ENCODE measurements at places on chromosomes 12 and 14.

DNA sequence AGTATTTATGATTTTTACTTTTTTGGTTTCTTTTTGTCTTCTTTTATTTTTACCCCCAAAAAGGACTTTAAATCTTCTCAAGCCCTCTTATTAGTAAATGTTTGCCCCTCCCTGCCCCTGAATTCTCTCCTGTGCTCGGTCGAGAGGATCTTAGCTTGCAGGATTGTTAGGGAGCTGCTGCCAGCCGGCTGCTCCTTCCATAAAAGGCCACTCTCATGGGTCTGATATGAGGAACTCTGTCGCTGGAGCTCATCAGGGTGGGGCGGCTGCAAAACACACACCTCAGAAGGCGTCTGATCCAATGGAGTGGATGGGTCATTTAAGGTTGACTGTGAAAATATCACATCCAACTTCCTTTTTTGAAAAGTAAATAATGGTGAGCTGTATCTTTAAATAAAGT lies 8.5 kb downstream of the LTBR start:
- no peak for DNase-seq

DNA sequence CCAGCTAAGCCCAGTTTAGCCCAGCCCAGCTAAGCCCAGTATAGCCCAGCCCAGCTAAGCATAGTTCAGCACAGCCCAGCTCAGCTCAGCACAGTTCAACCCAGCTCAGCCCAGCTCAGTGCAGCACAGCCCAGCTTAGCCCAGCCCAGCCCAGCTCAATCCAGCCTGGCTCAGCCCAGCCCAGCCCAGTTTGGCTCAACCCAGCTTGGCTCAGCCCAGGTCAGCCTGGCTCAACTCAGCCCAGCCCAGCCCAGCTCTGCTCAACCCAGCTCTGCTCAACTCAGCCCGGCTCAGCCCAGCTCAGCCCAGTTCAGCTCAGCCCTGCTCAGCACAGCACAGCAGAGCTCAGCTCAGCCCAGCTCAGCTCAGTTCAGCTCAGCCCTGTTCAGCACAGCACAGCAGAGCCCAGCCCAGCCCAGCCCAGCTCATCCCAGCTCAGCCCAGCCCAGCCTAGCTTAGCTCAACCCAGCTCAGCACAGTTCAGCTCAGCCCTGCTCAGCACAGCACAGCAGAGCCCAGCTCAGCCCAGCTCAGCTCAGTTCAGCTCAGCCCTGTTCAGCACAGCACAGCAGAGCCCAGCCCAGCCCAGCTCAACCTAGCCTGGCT lies 330.9 kb downstream of the TMEM121 start:
- DNase-seq = peak; percentile 32

GRCh38 chr12:105482951-105483350 lies 152.5 kb downstream of the C12orf75 start:
- no peak for DNase-seq

DNA sequence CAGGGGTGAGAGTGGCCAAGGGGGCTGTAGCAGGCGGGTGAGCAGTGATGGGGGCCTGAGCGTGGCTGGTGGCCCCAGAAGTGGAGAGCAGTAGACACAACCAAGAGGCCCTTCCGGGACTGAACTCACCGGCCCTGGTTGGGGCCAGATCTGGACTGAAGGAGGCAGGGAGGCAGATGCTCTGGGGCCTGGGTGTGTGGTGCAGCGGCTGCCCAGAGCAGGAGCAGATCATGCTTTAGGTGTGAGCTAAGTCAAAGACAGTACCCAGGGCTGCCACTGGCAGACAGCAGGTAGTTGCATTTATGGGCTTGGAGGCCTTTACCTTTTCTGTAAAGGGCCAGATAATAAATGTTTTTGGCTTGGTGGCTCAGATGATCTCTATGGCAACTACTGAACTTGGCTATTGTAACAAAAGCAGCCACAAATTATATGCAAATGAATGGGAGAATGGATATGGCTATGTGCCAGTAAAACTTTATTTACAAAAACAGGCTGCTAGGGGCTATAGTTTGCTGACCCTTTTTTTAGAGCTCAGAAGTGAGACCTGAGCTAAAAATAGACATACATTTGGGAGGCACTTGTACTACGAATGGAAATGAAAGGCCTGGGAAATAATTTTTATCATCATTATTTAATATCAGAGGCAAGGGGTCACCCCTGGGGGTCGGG lies 25.6 kb downstream of the SETD1B start:
- DNase-seq = no peak

- DNase-seq = no peak
These were observed 6.4 kb downstream of the NFYB start for GRCh38 chr12:104131609-104132008.

DNA sequence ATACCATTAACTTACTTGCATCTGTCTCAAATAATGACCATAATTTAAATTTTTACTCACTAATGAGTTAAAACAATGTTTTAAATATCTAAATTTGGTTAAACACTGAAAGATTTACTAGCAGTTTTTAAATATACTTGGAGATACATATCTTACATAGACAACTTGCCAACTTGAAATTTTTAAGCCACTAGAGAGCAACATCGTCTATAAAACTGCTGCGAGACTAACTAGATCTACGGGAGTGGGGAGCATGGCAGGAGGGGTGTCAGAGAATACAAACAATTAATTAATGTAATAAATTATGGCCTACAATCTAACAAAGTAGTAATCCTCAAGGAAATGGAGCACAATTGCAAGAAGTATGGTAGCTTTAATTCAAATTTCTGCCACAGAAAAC lies 120.4 kb downstream of the LRRIQ1 start:
- no peak for DNase-seq

DNA sequence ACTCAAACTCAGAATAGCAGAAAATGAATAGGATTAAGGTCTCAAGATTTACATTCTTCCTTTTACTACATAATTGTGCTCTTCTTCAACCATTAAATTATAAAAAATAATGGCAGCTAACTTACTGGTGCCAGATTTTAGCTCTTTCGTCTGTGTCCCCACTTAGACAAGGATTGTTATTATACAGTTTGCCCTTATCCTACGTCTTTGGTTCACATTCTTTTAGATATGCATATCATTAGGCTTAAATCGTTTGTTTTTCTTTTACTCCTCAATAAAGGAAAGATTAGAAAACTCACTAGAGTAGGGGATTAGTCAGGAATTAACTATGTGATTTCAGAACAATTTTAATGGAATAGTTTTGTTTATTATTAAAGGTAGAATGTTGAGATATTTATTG lies 129.6 kb upstream of the GARIN2 start:
- no peak for DNase-seq

GRCh38 chr14:72049462-72049861 lies 117.2 kb downstream of the RGS6 start:
- DNase-seq = no peak

DNA sequence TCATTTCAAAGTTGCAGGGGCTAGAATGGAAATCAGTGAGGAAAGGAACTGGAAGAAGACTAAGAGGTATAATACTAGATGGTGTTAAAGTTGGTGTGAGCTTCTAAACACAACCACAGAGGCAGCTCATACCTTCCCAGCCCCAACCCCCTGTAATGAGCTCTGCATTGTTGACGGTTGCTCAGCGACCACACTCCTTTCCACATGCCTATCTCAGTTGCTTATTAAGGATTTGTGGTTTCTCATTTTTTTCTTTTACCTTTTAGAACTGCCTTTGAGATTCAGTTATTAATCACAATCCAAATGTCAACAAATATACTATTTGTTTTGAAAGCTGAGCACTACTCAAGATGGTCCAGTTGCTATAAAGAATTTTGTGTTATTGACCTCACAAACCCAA lies 62.1 kb upstream of the KIF21A start:
- DNase-seq = no peak

- no peak for DNase-seq
These were observed 1183.7 kb upstream of the TMEM132C start for GRCh38 chr12:127083008-127083949.

DNA sequence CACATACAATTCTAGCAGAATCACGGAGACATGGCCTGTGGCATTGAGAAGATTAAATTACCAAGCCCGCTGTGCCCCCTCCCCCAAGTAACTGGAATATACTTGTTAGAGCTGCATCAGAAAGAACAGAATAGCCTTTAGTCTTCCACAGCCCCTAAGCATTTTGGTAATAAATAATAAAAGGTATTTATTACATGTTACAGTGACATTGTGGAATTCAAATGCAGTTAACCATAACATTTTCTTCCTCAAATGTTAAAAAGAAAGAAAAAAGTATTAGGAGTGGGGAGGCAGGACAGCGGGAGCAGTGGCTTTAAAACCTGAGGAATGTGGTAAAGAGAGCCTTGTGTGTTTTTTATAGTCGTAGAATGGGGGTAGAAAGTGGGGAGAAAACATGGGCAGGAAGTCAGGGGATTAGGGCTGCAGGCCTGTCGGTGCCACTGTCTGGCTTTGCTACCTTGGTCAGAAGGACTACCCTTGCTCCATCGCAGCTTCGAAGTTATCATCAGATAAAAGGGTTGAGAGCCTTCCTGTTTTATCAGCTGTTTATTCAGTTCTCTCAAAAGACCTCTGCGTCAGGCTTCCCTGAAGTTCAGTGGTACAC lies 255.9 kb downstream of the MSRB3 start:
- no peak for DNase-seq

DNA sequence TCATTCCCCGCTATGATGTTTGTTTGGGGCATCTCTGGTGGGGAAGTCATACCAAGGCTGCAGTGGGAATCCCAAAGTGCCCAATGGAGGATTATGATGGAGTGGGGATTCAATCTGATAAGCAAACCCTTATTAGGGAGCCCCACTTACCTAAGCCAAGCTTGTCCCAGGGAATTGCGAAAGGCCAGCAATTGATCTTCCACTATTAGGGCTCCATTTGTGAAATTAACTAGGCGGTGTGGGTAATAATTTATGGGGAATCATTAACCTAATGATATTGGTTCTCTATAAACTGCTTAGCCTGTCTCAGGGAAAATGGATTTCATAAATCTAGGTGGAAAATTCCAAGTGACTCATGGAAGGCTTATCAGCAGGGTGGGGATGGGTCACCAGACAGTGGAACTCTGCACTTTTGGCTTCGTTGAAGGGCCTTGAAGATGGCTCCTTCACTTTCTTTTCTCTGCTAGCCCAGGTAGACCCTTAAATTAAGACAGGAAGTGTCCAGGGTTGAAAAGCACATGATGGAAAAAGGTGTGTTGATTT lies 113.0 kb upstream of the WSCD2 start:
- no peak for DNase-seq

DNA sequence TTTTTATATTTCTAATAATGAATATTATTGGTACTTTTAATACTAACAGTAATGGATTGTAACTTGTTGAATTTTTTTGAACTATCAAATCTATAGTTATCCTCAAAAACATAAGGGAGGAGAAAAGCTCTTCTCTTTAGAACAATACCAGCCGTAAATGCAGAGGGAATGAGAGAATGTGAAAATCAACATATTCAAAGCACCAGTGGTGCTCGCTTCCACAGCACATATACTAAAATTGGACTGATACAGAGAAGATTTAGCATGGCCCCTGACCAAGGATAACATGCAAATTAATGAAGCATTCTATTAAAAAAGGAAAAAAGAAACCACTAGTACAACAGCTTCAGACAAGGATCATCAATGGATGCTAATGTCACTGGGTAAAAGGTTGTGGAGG lies 15.8 kb downstream of the R3HDM2 start:
- DNase-seq = no peak

GRCh38 chr12:116881877-116882507 lies 751 bp upstream of the HRK start:
- DNase-seq = no peak

DNA sequence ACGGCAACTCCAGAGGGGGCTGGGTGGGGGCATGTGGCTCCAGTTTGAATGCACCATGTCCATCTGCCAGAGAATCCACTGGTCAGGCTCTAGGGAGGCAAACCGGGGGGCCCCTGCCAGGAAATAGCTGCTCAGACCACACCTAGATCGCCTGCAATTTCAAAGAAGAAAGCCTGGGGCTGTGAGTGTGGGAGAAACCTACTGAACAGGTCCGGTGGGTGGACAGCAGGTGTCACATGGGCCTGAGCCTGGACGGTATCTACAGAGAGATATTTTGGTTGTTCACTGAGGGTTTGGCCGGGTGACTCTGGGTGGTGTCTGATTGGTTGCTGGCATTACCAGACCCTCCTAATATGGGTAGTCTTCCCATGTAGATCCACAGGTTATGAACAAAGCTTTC lies 32.0 kb downstream of the DAO start:
- DNase-seq = no peak

DNA sequence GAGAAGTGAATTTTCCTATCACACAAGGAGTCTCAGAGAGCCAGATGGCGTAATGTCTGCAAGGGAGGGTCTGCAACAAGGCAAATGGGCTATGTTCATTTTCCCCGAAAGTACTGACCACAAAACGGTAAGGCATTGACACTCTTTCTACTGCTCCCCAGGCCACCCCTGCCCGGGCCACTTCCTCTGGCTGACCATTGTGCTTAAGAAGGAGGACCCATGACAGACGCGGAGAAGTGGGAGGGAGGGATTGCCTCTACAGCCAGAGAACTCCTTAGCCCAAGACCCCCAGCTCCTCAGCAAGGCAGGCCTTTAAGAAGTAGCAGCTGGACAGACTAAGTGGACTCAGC lies 1.2 kb downstream of the NCKAP5L start:
- DNase-seq = no peak

- no peak for DNase-seq
These were observed 108.3 kb downstream of the CRADD start for GRCh38 chr12:93785249-93786010.

GRCh38 chr12:68483592-68484383 lies 126.9 kb upstream of the RAP1B start:
- DNase-seq = no peak

DNA sequence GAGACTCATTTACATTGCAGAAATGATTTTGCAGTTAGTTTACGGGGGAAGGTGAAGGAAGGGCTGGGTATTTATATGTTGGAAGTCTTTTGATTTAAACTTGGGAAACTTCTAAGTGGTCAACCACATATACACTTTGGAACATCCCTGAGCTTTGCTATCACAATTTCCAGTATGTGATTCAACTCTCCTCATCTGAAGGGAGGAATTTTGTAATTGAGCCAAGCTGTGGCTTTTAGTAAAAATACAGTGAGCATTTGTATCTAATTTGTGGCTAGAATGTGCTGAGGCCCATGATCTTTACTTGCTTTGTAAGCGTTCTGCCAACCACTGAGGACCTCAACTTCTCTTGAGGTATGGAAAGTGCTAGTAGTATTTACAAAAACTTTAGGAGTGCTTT lies 235.0 kb upstream of the PDZRN4 start:
- DNase-seq = no peak

GRCh38 chr12:25972783-25973182 lies 14.3 kb downstream of the RASSF8 start:
- no peak for DNase-seq

DNA sequence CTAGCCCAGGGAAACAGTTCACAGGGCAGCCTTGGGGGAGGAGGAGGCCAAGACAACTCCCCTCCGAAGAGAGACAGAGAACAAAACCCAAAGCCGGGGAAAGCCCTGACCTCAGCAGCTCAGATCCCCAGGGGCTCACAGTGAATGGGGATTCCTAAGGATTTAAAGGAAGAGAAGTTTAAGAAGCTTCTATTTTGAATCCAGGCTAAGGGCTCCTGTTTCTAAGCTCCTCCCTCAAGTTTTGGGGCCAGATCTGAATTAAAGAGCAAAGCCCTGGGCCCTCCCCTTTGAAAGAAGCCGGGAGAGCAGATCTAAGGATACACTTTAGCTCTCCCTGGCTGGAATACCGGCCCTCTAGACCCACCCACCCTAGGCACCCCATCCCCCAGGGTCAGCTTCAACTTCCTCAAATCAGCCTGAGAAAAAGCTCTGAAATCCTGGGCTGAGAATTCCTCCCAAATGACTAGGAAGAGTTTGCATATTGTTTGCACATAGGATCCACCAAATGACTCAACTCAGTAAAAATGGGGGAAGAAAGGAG lies 3.9 kb downstream of the KDM2B start:
- DNase-seq = no peak

GRCh38 chr12:69509308-69509736 lies 39.1 kb downstream of the FRS2 start:
- no peak for DNase-seq
